ENCODE measurements at places on chromosomes 2 and 18.

DNA sequence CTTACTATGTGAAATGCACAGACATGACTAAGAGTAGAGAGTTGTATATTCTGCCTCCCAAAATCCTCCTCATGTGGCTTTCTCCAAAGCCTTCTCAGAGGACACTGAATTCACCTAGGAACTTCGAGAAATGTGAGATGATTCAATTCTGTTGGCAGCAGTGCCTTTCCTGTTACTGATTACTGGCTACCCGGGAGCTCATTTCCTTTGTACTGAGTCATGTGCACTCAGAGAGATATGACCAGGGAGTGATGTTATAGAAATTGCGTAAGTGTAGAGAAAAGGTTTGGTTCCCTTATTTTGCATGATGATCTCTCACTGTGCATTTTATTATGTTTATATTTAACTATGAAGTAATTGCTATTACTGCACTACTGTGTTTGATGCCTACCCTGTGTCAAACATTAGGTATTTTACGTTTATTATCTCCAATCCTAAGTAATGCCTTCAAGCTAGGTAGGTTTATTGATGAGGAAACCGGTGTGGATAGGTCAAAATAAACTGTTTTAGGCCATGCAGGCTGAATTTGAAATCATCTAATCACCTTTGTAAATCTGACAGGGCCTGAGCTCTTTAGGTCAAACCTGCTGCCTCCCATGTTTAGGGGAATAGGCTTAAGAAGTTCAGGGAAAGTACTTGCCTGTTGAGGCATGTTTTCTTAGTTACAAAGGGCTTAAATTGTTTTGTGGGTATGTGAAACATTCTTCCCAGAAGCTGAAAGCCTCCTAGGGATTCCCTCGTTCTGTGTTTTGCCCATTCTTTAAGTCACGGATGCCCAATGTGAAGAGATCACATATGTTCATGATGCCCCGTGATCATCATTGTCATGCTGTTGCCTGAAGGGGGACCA, 86.8 kb downstream of the FMNL2 start:
- peak; percentile 99 for DNase-seq

GRCh38 chr2:66919286-66919685, 477.8 kb upstream of the ETAA1 start:
- no peak for DNase-seq

- no peak for DNase-seq
These were observed 16.4 kb upstream of the PNPT1 start for GRCh38 chr2:55710025-55710424.

GRCh38 chr2:23620841-23621341, 235.9 kb downstream of the KLHL29 start:
- DNase-seq: no peak

- DNase-seq: no peak
These were observed 91.4 kb downstream of the RPRM start for GRCh38 chr2:153387203-153387602.

DNA sequence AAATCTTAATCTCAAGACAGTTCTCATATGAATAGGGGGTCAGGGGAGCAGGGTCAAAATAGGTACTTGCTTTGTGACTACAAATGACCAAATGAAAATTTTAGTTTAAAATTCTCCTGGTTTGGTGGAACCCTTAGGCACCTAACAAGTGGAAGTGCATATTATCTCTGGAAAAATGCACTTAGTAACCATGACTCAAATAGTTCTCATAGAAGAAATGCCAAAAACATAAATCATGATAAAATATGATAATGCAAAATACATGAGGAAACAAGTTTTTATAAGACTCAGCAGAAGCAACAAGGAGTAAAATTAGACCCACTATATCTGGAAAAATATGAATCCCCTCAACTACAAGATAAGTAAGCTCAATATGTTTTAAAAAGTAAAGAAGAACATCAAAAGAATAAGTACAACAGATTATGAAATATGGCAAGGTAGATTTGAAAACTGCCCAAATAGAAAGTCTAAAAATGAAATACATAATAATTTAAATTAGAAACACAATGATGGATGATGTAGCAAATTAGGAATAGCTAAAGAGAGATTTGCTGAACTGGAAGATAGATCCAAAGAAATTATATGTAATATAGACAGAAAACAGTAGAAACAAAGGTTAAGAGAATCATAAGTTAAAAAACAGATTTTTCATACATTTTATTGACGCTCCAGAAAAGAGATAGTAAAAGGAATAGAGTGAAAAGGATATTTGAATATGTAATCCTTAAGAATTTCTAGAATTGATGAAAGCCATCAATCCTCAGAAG, 308.3 kb downstream of the SETBP1 start:
- DNase-seq: no peak

GRCh38 chr18:54147439-54147838, 77.0 kb downstream of the MBD2 start:
- DNase-seq: no peak

DNA sequence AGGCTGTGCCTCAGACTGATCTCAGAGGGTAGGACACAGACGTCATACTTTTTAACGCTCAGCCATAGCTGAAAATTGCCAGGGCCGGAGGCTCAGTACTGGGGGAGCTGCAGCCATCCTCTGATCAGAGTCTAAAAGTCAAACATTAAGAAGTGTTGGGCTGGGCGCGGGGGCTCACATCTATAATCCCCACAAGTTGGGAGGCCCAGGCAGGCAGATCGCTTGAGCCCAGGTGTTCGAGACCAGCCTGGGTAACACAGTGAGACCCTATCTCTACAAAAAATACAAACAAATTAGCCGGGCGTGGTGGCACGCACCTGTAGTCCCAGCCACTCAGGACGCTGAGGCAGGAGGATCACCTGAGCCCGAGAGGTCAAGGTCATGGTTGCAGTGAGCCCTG, 48.8 kb downstream of the FAM178B start:
- no peak for DNase-seq

GRCh38 chr2:134407154-134407890, 153.4 kb downstream of the MGAT5 start:
- DNase-seq: no peak

DNA sequence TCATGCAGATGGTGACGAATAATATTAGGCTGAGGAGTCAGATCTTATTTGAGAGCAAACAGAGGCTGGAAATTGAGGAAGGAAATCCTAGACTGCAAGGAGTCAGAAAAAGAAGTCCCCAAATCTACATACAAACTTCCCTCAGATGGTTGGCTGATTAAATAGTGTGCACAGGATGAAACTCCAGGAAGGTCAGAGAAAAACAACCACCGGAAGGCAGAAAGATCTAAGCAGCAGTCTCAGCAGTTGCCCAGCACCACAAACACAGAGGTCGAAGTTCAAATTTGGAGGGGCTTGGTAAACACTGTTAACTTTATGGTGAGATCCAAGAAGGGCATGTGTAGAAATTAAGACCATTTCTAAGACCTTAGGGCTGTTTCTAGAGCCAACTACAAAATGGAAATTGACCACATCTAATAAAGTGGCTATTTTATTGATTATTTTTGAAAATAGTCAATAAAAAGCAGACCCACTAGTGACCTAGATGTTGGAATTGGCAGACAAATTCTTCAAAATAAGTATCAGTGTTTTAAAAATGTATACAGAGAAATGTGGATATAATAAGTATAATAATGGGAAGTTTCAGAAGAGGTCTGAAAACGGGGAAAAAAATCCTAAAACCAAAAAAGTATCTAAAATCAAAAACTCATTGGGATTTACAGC, 134.8 kb downstream of the GALNT1 start:
- DNase-seq: no peak

DNA sequence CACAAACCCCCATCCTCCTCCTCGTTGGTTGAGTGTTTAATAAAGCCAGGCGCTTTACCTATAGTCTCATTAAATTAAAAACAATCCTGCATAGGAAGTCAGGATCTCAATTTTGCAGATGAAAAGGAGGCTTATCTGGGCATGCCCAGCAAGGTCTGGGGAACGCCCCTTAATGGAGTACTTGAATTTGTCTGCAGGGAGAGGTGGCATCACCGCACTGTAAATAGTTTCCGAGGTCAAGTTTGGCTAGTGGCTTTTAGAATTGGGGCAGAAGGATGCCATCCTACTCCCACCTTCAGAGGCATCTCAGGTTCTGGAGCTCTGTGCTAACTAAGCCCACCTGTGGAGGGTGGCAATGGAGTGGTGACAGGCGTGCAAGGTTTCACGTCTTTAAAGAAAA, 149.2 kb downstream of the TGIF1 start:
- DNase-seq: no peak

- DNase-seq: peak; percentile 89
These were observed at the start of gene PTGR3 for GRCh38 chr18:75209129-75209950. Gene PTGR3, minus strand, starts transcription at chr18:75209139. Its CDS starts 81 bp downstream, at chr18:75209058.

- peak; percentile 14 for DNase-seq
These were observed 710 bp downstream of the LMAN2L start for GRCh38 chr2:96739076-96739632.

DNA sequence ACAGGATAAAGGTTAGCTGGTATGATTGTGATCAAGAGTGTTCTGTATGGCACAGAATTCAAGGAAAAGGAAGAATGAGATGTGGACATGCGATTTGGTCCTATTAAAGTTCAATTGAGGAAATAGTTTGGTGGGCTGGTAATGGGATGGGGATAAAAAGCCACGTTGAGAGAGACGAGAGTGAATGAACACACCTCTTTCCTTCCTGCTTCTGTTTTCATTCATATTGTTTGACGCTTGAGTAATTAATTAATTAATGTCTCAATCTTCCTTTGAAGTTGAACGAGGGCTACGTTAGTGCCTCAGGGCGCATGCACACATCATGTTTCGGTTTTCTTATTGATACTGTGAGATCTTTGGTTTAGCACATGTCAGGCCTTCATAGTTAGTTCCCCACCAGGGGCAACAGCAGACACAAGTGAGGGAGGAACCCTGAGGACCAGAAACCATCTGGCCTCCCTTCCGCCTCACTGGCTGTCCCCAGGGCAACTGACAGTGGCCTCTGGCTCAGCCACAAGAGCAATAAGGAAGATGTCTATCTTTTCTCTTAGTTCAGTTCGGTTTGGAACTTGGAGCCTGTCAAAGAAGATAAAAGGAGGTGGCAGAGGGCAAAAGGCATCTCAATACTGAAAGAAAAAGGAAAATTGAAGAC, 116.0 kb downstream of the LIPG start:
- no peak for DNase-seq

DNA sequence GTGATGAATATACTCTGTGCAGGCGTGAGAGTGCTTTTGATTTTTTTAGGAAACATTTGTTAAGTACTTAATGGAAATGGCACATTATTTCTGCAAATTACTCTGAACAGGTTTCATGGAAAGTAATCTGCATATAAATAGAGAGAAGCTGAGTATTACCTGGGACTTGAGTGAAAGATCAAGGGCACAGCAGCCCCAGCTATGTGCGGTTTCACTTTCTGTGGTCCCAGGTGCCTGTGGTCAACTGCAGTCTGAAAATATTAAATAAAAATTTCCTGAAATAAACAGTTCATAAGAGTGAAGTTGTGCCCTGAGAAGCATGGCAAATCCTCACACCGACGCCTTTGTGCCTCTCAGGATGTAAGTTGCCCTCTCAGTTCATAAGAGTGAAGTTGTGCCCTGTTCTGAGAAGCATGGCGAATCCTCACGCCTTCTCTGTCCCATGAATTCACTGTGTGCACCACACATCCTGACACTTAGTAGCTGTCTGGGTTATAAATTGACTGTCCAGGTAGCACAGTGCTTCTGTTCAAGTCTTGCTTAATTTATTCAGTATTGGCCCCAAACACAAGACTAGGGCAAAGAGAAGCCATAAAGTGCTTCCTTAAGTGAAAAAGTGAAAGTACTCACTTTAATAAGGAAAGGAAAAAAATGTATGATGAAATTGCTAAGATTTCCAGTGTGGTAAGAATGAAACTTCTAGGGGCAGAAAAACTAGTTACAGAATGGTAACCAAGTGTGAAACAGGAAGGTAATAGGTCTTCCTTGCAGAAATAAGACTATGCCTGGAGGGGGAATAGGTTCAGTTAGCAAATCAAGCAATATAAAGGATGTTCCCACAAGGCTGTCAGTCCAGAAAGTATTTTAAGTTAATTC, 4.3 kb upstream of the SNTG2 start:
- DNase-seq: no peak

GRCh38 chr18:13580351-13580750, 146.0 kb downstream of the FAM210A start:
- no peak for DNase-seq

- DNase-seq: no peak
These were observed 80.9 kb upstream of the TMEFF2 start for GRCh38 chr2:192275632-192276031.

DNA sequence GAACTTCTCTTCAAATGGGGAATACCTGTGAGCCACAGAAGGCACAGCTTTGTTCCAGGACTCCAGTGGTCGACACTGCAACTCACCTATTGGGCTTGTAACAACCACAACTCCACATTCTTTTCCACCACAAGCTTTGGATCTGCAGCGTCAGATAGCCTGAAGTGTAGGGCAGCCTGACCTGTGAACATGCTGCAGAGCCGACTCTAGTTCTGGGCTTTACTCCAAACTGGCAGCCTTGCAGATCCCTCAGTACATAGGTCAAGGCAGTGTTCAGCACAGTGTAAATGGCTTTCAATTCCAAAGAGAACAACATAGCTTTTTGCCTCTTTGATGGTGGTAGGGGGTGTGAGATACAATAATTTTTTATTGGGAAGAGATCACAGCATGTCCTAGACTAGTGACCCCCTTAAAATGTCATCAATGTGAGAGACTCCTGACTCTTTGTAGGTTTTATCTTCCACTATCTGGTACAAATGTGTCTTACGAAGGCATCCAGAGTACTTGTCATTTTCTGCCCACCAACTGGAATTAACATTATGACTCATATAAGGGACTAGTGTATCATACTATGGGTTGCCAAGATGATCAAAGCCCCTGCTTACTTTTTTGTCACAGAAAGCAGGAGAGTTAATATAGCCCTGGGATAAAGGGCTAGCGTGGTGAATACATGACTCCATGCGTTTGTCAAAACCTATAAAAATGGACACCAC, 149.8 kb downstream of the COPS8 start:
- DNase-seq: peak; percentile 82

GRCh38 chr2:218996937-218997336, 3.7 kb upstream of the CRYBA2 start:
- DNase-seq: no peak

DNA sequence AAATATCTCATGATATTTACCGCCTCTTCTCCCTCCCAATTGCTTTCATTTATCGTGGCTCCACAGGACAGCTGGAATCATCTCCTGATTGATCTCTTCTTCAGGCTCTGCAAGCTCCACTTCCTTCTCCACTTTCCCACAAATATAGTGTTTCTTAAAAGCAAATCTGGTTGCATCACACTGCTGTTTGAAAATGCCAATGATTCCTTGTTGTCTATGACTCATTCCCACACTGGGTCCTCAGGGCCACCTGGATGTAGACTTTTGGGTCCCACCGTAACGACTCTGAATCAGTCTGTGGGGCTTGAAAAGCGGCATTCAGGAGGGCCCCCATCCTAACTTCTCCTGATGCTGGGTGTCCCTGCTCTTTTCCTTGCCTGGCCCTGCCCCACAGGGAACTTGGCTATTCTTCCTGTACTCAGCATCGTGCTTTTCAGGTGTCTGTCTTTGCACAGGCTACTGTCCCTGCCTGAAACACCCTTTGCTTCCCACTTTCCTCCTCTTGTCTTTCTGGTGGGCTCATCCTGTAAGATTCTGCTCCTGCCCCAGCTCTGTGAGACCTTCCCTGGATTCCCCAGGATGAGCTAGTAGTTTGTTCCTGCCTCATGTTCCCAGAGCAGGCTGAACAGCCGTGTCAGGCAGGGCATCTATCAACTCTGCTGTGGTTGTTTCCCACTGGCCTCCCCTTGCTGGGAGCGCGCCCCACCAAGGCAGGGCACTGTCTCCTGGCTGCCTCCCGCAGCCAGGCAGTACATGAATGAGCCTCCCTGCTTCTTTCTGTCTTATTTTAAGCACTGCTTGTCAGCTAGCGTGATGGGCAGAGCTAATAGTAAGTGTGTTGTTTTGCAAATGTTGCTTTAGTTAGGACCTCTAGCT, 111.9 kb downstream of the KCTD1 start:
- peak; percentile 72 for DNase-seq

- no peak for DNase-seq
These were observed 32.9 kb upstream of the CSRNP3 start for GRCh38 chr2:165436559-165436958.

Measured in ELR (cell line).